ENCODE measurements at places on chromosomes 7 and 10. TPM values are rescaled to one million over a fixed set of nuclear protein-coding genes. Genes with fewer than 3 reads are reported as not detected.
A peak's percentile ranks its signal among the peaks of the same experiment; 100 is the strongest.

Gene FOXP2
- 5.1 TPM for total RNA-seq

Gene RASA4B
- total RNA-seq, result 27.1 TPM

Gene NPFFR1
- 0.89 TPM for total RNA-seq

DNA sequence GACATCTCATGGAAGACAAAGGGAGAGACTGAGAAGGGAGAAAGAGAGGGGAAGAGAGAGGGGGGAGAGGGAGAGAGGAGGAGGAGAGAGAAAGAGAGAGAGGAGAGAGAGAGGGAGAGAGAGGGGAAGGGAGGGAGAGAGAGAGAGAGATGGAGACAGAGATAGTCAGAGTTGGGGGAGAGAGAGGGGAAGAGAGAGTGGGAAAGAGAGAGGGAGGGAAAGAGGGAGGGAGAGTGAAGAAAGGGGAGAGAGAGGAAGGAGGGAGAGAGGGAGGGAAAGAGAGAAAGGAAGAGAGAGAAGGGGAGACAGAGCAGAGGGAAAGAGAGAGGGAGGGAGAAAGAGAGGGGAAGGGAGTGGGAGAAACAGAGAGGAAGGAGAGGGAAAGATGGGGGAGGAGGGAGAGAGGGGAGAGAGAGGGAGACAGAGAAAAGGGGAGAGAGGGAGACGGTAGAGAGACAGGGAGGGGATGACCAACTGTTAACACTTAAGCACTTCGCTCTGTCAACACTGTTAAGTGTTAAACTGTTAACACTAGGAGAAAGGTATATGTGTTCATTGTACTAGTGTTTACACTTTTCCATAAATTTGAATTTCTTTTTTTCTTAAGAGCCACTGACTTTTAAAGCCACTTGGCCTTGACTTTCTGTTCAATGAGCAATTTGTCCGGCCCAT lies 21.8 kb upstream of the SDK1 start:
- no peak overlapping the region for H3K27ac ChIP-seq
- H3K4me3 ChIP-seq, result no peak overlapping the region
- DNase-seq, result no peak
- no peaks in the 10 kb centered on the region for H3K27me3 ChIP-seq

DNA sequence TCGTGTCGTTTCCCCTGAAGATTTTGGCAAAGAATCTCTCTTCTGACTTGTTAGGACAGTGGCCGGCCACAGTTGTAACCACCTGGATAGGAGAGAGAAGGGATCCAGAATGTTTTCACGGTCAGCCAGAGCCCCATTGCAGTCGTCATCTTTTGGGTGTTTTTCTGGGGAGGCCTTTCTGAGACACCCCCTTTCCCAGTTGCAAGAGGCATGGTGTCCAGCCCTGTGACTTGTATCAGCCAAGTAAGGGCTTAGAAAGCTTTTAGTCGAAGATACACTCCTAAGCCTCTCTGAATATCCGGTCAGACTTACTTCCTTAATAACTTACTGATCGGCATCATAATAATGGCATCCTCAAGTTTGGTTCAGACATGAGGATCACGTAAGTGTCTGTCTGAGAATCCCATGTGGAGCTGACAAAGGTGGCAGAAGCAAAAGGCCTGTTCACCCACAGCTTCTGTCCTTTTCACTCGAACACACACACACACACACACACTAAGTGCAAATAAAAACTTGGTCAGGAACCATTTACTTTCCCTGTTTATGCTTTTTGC lies 435.7 kb upstream of the GALNT17 start:
- H3K27me3 ChIP-seq, result no peaks in the 10 kb centered on the region
- H3K27ac ChIP-seq, result peak overlapping the region; percentile 69
- peak overlapping the region; percentile 87 for H3K4me3 ChIP-seq
- H3K4me1 ChIP-seq, result peaks cover 4% of the 10 kb centered on the region
- DNase-seq, result no peak
- peaks cover 7% of the 10 kb centered on the region for H3K36me3 ChIP-seq

DNA sequence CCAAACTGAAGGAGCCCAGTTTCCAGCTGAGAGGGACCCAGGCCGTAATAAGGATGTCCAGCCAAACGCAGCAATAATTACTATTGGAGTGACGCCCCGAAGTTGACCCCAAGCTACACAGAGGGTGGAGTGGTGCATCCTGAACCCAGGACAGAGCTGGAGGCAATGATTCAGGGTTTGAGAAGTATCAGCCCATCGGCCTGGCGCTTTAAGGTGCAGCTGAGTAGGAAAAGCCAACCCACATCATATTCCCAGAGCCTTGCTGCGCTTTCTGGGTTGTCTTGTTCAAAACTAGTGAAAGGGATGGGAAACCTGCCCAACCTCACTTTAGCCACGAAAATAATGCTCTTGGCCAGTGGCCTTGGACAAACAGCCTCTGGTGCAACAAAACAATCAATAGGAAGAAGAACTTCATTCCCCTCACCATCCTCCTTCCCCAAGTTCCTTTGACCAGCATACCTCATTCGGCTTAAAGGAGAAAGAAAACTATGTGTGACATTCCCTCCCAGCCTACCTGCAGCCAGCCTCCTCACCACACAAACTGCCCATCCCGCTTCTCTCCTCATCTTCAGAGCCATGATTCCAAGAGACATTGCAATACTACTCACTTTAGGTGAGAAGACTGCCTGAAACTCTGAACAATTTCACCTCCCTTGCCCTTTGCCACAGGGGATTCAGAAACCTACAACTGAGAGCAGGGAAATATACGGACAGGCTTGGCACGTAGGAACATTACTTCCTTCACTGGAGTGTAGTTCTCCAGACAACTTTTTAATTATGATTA lies 217.2 kb upstream of the MKLN1 start:
- H3K4me3 ChIP-seq, result peak overlapping the region; percentile 49
- peaks cover 28% of the 10 kb centered on the region for H3K4me1 ChIP-seq
- no peaks in the 10 kb centered on the region for H3K27me3 ChIP-seq
- DNase-seq, result no peak

DNA sequence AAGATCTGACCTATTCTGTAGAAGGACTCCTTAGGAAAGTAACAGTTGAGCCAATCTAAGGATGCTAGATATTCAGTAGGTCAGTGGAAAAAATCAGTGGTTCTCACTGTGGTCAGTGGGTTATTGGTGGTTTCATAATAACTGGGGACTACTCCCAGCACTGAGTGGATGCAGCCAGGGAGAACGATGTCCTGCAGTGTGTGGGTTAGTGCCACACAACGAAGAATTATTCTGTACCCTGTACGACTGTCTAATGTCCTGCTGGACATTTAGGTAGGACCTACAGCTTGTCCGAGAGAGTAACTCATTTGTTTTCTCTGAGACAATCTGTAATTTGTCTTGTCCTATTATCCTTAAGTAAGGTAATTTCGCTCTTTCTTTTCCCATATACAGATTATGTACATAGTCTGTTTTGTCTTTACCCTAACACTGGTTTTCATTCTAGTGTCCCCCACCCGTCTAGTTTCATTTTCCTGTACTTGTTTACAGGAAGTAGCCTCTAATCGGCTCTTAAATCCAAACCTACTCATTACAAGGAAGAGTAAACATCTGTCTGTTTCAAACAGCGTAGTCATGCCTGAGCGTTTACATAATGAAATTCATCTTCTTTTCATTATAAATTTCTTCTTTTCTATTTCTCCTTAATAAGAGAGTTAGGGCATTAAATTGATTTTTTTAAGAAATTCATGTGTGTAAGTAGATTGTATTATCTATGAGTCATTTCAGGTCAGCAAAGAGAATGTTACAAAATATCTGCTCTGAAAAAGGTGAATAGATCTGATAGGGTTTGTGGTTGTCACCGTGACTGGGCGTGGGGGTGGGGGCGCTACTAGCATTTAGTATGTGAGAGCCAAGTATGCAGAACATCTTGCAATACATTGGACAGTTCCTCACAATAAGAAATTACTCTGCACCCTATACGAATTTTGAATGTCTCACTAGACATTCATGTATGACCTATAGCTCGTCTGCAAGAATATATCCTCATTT lies 8.3 kb upstream of the ZC3HAV1L start:
- H3K4me3 ChIP-seq, result no peak overlapping the region
- peaks cover 18% of the 10 kb centered on the region for H3K4me1 ChIP-seq
- DNase-seq, result no peak

- H3K36me3 ChIP-seq, result no peaks in the 10 kb centered on the region
- H3K4me1 ChIP-seq, result no peaks in the 10 kb centered on the region
- H3K27ac ChIP-seq, result no peak overlapping the region
- no peaks in the 10 kb centered on the region for H3K27me3 ChIP-seq
- no peak for DNase-seq
- no peak overlapping the region for H3K4me3 ChIP-seq
These were observed 326.2 kb upstream of the KAT6B start for GRCh38 chr10:74500026-74500704.

GRCh38 chr10:5555021-5555510 lies 30.3 kb downstream of the CALML3 start:
- no peak overlapping the region for H3K27ac ChIP-seq
- H3K4me1 ChIP-seq, result peaks cover 9% of the 10 kb centered on the region
- DNase-seq, result no peak
- H3K36me3 ChIP-seq, result no peaks in the 10 kb centered on the region
- H3K27me3 ChIP-seq, result no peaks in the 10 kb centered on the region
- H3K4me3 ChIP-seq, result no peak overlapping the region

DNA sequence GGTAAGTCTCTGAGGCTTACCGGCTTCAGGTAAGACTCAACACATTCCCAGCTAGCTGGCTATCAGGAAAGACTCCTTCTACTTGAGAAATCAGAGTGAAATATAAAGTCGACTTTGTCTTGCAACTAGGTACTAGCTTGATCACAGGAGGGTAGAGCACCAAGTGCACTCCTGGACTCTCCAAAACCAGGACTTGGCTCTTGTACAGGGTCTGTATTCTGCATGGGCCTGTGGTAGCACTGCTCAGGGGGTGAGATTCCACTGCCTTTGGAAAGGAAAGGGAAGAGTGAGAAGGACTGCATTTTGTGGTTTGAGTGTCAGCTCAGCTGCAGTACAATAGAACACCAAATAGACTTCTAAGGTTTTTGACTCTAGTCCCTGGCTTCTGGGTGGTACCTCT lies 19.4 kb downstream of the CYP2C8 start:
- no peaks in the 10 kb centered on the region for H3K27me3 ChIP-seq
- H3K4me1 ChIP-seq, result no peaks in the 10 kb centered on the region
- H3K36me3 ChIP-seq, result no peaks in the 10 kb centered on the region
- no peak for DNase-seq
- H3K27ac ChIP-seq, result no peak overlapping the region

DNA sequence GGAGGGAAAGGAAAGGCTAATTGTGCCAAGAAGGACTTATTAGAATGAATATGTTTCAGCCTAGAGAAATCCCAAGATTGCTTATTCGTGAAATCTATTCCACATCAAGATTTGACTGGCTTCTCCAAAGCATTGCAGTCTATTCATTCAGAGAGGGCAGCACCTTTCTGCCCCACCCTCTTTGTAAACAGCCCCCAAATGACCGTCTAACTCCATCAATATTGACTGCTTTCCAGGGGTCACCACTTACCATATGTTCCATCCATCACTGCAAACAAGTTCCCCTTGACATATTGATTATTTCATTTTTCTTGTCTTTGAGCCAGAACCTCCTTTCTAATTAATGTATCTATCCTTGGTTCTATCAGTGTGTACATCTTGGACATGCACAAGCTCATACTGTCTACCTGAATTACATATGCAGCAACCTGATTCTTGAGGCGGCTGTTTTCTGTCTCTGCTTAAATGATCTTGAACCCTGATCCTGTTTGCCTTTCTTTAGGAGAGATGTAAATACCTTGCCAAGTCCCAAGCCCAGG lies 44.2 kb upstream of the PTER start:
- no peak for DNase-seq
- H3K4me1 ChIP-seq, result no peaks in the 10 kb centered on the region
- no peaks in the 10 kb centered on the region for H3K27me3 ChIP-seq
- no peak overlapping the region for H3K27ac ChIP-seq
- H3K4me3 ChIP-seq, result no peak overlapping the region

DNA sequence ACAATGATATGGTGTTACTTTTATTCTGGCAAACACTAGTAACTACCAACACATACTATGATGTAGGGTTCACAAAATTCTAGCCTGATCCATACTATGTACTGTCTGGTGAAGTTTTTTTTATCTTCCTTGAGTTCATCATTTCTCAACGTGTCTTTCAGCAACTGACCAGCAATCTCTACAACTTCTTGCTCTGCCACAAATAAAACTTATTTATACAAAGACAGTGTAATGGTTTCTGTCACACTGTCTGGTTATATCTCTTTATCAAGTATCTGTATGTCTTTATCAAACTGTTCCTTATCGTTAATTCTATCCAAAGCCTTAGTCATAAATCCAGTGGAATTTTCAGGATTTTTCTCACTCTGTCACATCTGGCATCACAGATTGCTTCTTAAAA lies 69.7 kb downstream of the CUL2 start:
- H3K4me3 ChIP-seq, result no peak overlapping the region
- no peaks in the 10 kb centered on the region for H3K27me3 ChIP-seq
- DNase-seq, result no peak
- no peaks in the 10 kb centered on the region for H3K4me1 ChIP-seq
